Spleen (tissue), 13 donors: ENCODE measurements at places on chromosomes 12 and 14. TPM values are rescaled to one million over a fixed set of nuclear protein-coding genes. Genes with fewer than 3 reads are reported as not detected.

DNA sequence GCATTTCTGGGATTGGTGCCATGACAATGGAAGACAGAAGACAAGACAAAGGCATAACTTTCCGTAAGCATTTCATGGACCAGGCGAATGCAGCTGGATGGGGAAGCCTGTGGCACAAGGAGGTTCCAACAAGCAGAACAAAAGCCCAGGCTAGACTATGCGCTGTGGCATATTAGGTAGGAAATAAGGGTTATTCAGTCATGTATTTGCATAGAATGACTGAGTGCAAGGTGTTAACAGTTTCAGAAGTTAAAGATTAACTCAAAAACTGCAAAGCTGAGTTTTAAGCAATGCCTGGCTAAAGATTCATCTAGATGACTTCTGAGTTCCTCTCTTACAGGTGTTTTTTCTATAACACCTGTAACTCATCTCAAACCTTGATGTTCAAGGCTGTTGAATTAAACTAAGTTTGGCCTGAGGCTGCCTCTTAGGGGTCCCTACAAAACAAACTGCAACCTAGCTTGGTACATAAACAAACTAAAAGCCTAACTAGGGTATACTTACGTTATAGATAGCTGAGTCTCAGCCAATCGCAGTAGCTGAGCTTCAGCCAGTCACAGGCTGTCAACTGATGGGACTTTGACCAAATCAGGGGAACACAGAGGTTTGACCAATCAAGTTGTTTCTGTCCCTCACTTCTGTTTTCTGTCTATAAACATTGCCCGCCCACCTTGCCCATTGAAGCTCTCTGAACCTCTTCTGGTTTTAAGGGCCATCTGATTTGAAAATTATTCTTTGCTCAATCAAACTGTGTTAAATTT is 52.2 kb upstream of the PLBD1 start:
- DNase-seq, result no peak

DNA sequence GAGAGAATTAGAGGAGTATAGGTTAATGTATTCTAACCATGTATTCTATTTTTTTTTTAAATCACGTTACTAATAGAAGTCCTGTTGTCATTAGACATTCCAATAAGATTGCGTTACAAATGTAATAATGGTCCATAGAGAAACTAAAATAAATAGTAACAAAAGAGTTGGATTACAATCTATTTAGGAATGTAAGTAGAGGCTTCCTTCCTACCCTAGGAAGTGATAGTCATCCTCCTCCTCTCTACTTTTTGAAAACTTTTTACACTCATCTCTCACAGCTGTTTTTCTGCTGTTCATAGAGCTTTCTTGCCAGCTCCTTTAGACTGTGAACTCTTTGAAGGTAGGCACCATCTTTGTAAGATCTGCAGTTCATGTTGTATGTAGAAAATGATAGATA is 23.6 kb downstream of the TRHDE start:
- DNase-seq, result no peak

Gene B4GALNT3
- 1.3 TPM for total RNA-seq

Gene GPR132
- total RNA-seq, result 33.7 TPM
